COLO829 (cell line): ENCODE measurements at places on chromosomes 11 and 22.

DNA sequence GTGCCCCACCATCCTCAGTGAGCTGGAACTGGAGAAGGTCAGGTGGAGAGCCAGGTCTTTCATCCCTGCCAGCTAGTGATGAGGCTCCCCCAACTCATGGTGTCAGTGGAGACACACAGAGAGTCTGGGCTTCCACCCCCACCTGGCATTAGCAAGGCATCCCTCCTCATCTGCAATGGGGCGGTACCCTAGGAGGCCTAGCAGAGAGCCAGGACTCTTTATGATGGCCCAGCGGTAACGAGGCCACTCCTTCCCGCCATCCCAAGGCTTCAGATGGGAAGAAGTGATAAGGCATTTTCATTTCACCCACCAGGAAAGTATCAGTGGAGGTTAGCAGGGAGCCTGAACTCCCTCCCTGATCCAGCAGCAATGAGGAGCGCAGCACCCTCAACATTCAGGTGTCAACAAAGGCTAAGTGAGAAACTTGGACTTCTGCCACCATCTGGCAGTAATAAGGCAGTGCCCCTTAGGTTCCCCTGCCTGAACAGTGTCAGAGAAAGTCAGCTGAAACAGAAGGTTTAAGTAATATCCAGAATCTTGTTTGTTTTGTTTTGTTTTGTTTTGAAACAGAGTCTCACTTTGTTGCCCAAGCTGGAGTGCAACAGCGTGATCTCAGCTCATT, 40.5 kb upstream of the FBLN1 start:
- no peak for DNase-seq

GRCh38 chr11:31802609-31802989, 8.5 kb downstream of the PAX6 start:
- no peak for DNase-seq

GRCh38 chr11:28350216-28350615, 242.0 kb downstream of the METTL15 start:
- no peak for DNase-seq

- no peak for DNase-seq
Observed at GRCh38 chr11:45150943-45151342, 4.5 kb downstream of the PRDM11 start.

DNA sequence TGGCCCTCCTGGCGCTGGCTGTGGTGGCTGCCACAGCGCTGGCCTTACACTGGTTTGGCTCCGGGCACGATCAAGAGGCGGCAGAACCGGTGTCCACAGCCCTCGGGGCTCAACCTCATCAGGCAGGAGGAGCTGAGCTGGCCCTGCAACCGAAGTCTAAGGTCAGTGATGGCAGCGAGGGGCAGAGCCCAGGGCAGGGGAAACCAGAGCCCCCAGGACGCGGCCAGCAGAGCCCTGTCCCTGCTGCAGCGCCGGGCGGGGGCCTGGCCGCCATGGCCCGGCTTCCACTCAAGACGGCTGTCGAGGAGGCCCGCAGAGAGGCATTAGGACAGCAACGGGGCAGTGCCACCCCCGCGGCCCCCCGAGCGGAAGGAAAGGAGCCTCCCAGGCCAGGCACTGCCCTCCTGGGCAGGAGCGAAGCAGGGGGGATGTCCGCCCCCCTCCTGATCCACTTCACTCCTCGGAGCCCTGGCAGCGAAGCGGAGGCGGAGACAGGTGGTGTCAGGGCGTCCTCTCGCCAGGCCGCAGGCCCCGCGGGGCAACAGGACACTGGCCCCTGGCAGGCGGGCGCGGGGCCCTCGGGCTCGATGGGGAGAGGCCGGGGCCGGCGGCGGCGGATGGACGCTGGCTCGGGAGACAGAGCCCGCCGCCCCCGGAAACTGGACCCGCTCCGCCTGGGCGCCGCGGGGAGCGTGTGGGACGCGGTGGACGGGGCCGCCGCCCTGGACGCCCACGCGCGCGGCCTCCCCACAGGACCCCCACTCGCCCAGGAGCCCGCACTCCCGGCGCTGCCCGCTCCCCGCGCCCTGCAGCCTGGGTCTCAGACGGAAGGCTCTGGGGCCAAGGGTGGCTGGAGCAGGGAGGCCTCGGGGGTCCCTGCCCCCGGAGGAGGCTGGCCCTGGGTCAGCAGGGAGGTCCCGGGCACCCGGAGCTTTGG, 895 bp downstream of the KLHDC7B start:
- DNase-seq = no peak

GRCh38 chr22:29587938-29588699, 7.2 kb upstream of the NIPSNAP1 start:
- no peak for DNase-seq

- no peak for DNase-seq
Observed at GRCh38 chr11:46387919-46388618, 3.5 kb downstream of the CHRM4 start.

DNA sequence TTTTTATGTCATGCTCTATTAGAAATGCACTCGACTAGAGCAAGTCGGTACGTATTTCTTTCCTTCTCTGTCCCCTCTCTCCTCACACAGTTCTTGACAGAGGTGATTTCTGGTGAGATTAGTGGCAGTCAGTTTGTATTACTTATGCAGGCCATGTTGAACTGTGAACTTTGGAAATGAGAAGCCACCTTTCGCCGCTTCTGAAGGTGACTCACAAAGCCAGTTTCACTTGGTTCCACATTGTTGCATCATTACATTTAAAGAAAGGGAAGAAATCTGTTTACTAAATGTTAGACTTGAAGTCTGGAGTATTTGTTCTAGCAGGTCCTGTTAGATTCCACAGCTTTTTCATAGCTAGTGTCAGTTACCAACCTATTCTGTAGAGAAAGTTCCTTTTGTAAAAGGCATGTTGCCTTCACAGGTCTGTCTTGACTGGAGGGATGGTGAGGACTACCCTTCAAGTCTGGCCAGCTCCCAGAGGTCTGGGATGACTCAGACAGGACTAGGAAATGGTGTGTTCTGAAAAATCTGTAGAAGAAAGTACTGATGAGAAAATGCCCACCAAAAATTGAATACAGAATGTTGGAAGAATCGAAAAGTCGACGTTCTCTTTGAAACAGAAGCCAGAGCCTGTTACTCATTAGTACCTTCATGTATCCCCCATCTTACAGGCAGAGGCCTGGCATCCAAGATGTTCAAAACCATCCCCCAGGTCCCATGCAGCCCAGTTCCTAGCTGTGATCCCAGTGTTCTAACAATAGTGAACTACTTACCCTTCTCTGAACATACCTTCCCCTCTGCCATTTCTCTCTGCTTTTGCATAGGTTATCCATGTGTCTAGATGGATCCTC, 181.4 kb downstream of the DBX1 start:
- no peak for DNase-seq

DNA sequence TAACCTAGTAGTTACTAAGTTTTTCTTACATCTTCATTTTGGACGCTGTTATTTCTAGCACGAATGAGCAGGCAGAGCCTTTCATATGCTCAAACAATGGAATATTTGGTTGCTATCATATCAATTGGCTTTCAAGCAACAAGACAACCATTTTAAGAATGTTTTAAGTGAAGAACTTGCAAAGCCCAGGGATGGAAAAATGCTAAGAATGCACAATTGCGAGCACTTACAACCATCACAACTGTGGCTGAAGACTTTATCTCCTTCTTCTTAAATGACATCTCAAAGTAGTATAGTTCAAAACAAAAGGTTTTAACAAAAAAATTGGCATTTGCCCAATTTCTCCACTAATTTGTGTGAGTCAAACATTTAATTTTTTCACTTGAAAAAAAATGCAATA, 8.3 kb upstream of the MMP1 start:
- DNase-seq = no peak

DNA sequence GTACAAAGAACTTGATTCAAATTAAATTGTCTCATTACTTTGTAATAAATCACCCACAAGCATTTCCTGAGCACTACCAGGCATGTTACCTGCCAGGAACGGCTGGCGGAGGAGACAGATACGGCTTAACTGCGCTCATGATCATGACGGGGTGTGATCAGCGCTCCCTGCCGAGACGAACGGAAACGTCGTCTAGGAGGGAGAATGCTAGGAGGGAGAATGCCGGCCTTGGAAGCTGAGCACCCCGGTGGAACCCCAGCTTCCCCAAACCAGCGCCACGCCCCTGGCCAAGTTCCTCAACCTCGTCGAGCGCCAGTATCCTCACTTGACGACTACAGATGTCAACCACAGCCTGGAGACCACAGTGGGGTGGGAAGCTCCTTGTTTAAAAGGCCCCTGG, 272.8 kb downstream of the CTTN start:
- no peak for DNase-seq

- DNase-seq = no peak
Observed at GRCh38 chr11:36628141-36628540, 30.1 kb upstream of the RAG2 start.

DNA sequence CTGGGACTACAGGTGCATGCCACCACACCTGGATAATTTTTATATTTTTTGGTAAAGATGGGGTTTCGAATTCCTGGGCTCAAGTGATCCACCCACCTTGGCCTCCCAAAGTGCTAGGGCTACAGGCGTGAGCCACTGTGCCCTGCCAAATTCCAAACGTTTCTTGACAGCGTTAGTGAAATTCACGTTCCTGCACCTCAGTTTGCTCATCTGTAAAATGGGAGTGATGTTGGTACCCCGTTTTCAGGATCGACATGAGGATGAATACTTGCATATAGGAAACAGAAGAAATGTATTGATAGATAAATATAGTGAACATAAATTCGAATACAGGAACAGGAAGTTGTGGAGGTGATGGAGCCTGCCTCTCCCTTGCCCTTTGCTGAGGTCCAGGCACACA, 10.2 kb upstream of the LTO1 start:
- no peak for DNase-seq

GRCh38 chr22:37335806-37336199, 53.5 kb downstream of the CYTH4 start:
- DNase-seq = no peak

DNA sequence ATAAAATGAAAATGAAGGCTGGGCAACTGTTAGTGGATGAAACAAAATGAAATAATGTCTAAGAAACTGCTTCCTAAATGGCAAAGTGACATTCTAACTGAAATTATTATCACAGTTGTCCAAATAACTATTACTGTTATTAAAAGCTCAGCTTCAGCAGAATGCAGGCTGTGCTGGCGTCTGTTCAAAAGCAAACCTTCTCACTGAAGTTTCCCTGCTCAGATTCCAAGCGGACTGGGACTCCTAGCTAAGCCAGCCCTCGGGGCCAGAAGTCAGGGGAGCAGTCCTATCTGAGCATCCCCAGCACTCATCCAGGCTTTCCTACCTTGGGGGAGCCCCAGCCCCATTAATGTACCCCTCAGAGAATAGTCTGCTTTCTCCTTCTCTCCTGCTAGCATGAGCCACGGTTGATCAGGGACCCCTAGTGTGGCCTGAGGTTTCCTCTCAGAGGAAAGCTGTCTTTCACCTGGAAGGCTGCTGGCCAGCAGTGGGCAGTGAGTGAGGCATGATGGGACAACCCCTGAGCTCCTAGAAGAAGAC, 1167.3 kb downstream of the TBC1D22A start:
- DNase-seq = no peak

DNA sequence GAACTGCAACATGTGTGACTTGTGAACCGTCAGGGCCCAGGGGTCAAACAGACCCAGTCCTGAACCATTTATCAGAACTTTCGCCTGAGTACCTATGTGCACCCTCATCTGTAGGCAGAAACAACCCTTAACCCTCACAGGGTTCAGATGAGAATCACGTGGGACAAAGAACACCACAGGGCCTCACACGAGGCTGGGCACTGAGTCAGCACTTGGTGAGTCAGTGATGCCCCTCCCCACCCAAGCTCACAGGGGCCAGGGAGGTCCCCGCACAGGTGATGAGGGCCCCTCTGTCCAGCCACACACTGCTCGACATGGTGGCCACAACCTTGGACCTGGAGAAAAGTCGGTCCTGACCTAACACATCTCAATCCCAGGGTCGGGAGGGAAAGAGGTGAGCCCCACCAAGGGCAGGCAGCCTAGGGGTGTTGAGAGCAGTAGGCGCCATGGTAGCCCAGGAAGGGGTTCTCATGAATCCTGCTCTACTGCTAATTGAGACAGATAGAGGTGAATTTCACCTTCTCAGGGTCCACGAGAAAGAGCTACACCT, 176.4 kb downstream of the SHANK2 start:
- no peak for DNase-seq

DNA sequence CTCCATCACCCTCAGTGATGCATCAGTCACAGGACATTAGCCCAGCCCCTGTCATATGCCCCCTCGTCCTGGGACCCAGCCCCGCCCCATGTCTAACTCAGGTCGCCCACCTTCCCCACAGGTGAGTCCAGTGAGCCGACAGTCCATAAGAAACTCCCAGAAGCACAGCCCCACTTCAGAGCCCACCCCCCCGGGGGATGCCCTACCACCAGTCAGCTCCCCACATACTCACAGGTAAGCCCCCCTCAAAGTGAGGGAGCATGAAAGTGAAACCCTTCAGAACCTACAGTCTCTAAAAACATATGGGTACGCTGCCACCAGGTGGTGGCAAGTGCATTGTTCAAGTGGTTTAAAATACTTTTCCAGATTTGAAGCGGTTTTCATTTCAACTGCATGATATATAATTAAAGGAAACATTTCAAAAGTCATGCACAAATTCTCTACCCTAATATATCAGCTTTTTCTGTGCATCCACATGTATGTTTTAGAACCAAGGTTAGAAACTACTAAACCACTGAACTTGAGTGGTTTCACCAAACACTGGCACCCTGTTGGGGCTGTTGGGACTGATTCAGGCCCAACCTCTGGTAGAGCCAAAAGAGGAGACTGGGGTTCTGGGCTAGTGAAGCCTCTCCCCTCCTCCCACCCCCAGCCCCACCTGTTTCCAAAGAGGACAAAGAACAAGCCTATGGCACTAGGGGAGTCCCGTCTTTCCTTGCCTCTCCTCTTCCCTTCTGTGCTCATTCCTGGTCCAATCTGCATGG, 17.3 kb downstream of the EPS8L2 start:
- no peak for DNase-seq

GRCh38 chr11:18669711-18670110, 28.9 kb upstream of the TMEM86A start:
- no peak for DNase-seq
